GM20000 (cell line): ENCODE measurements at places on chromosomes 2 and 18.

- no peak for DNase-seq
Observed at GRCh38 chr18:65761636-65762295, 11.0 kb downstream of the CDH7 start.

DNA sequence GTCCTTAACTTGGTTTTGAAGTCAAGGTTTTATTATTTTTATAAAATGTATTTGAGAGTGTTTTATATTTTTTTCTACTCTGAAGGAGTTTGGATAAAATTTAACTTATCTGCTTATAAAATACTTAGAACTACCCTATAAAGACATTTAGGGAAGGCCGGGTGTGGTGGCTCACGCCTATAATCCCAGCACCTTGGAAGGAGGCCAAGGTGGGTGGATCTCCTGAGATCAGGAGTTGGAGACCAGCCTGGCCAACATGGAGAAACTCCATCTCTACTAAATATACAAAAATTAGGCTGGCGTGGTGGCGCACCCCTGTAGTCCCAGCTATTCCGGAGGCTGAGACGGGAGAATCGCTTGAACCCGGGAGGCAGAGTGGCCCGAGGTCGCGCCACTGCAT is 486.4 kb downstream of the DSC3 start:
- no peak for DNase-seq

- DNase-seq: no peak
Observed at GRCh38 chr2:31606509-31606908, 25.8 kb upstream of the SRD5A2 start.

GRCh38 chr2:237729681-237730475 is 68.7 kb upstream of the RBM44 start:
- no peak for DNase-seq

- no peak for DNase-seq
Observed at GRCh38 chr2:229768235-229768634, 53.9 kb upstream of the DNER start.

- DNase-seq: no peak
Observed at GRCh38 chr2:56962673-56963072, 778.9 kb downstream of the CCDC85A start.

GRCh38 chr2:144514616-144515091 is 5.3 kb downstream of the ZEB2 start:
- DNase-seq: no peak

DNA sequence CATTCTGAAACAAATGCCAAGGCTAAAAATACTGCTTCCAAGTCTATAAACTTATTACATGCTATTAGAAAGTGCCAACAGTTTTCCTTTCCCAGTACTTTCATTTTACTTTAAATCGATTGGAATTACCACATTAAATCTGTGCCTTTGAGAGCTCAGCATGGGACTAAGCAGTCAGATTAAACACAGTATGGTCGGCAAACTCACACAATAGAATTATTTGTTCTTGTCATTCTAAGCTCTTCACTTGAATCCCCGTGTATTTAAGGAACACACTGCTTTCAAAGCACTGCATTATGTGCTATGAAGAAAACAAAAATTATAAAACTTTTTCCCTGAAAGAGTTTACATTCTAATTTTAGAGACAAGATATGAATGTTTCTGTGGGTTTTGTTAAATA is 444.4 kb upstream of the SLC39A10 start:
- no peak for DNase-seq

DNA sequence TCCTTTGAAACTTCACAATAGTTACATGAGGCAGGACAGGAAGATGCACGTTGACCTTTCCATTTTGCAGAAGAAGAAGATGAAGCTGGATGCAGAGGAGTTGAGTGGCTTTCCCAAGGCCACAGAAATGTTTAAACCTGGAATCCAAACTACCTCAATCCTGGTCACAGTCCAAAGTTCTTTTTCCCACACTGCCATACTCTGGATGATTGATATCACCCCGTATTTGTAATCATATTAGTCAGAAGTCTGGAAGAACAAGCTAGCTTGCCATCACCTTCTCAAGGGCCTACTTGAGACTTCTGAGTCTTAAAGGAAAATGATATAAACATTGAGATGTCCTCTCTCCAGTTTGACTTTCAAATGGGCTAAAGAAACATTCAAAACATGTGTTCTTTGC is 190.1 kb downstream of the LNPK start:
- DNase-seq: no peak

- no peak for DNase-seq
Observed at GRCh38 chr2:110888411-110888810, 156.0 kb downstream of the ACOXL start.

DNA sequence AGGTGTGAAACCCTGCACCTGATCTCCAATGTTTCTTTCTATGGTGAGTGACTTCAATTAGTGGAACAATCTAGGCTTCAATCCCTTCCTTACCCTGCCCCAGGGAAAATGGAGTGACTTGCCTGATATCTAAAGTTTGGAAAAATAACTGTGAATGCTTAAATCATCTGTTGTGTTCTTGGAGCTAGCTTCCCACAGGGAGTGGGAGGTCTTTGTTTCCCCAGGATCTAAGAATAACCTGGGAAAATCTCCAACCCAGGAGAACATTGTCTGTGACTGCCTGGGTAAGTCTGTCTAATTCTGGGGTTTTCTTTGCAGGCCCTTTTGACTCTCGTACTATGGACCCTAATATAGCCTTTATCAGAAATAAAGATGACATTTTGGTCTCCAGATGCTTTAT is 13.6 kb upstream of the LDAH start:
- DNase-seq: no peak

DNA sequence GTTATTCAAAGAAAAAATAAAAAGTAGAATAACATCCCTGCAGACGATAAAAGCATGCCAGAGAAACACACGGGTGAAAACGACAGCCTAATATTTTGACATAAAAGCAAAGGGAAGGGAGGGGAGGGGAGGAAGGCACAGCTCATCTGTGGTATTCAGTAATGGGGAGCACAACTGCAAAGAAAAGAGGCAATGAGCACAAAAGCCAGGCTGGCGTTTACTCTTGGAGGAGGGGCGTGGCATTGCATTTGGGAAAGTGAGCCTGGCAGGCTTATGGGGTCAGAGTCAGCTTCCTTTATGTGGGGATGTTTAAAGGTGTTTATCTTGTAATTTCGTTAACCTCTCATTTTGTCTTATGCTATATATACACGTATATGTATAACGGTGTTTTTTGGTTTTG is 53.2 kb downstream of the STEAP3 start:
- no peak for DNase-seq

DNA sequence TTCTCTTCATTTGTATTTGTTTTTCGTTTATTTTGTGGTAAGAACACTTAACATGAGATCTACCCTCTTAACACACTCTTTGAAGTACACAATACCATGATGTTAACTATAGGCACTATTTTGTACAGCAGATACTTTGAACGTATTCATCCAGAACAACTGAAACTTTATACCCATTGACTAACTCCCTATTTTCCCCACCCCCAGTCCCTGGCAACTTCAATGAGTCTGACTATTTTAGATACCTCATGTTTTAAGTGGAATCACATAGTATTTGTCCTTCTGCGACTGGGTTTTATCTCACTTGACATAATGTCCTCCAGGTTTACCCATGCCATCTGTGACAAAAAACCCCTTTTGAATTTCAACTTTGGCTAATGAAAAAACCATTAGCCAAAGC is 356.3 kb upstream of the CDH20 start:
- DNase-seq: no peak

GRCh38 chr18:10839421-10839820 is 309.9 kb downstream of the PIEZO2 start:
- DNase-seq: no peak

DNA sequence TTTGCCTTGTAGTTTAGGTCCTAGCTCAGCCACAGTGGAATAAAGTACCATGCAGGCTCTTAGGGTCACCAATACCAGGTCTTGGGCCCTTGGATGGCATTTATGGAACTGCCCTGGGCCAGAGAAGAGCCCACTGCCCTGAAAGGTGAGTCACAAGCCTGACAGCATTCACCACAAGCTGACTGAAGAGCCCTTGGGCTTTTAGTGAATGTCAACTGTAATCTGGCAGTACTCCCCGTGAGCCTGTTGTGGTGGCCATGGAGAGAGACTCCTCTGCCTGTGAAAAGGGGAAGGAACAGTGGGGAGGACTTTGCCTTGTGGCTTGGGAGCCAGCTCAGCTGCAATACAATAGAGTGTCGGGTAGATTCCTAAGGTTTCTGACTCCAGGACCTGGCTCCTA is 1389.7 kb downstream of the DSC3 start:
- no peak for DNase-seq

GRCh38 chr18:58325494-58325893 is 281.5 kb downstream of the NEDD4L start:
- no peak for DNase-seq

- DNase-seq: no peak
Observed at GRCh38 chr18:74731097-74731496, 133.4 kb downstream of the ZNF407 start.

DNA sequence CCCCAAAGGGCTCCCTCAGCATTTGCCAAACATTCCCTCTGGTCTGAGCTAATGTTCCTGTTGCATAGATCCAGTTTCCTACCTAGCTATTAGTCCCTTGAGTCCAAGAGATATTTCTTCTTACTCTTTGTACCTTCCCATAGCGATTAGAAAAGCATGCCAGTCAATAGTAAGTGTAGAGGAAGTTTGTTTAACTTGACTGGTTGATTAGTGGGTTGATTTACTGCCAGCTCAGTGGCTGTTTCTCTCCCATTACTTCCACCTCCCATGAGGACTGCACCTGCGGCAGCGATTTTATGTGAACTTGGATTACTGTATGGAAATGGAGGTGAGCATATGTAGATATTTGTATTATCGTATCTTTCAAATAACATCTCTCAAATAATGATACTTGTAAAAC is 1748.4 kb upstream of the CELF4 start:
- no peak for DNase-seq

DNA sequence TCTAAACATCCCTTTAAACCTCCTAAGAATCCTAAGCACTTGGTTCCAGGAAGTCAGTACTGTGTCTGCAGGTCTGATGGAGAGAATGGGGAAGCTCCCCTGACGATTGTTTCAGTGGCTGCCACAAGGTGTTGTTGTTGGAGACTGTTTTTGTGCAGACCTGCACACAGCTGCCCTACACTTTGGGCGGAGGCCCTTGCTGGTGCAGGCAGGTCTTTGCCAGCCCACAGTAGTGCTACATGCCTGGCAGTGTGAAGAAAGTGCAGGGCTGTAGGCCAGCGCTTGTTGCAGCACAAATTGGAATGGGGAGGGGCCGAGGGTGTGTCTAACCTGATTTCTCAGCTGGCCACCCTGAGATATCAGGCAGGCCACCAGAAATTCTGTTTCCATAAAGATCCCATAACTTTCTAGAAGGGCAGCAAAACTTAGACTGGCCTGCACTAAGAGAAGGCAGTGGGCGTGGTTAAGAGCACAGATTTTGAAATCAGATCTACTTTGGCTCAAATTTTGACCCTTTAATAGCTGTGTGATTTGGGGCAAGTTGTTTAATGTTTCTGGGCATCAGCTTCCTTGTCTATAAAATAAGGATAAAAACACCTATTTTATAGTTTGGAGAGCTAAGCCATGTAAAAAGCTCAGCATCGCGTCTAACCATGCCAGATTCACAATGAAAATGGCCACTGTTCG is 83.7 kb upstream of the SLC1A4 start:
- DNase-seq: no peak

GRCh38 chr2:168254158-168254935 is 7.0 kb upstream of the STK39 start:
- DNase-seq: no peak

- DNase-seq: no peak
Observed at GRCh38 chr2:184685999-184686841, 87.9 kb downstream of the ZNF804A start.
